ENCODE measurements at places on chromosomes 3 and 15. TPM values are rescaled to one million over a fixed set of nuclear protein-coding genes. Genes with fewer than 3 reads are reported as not detected.

DNA sequence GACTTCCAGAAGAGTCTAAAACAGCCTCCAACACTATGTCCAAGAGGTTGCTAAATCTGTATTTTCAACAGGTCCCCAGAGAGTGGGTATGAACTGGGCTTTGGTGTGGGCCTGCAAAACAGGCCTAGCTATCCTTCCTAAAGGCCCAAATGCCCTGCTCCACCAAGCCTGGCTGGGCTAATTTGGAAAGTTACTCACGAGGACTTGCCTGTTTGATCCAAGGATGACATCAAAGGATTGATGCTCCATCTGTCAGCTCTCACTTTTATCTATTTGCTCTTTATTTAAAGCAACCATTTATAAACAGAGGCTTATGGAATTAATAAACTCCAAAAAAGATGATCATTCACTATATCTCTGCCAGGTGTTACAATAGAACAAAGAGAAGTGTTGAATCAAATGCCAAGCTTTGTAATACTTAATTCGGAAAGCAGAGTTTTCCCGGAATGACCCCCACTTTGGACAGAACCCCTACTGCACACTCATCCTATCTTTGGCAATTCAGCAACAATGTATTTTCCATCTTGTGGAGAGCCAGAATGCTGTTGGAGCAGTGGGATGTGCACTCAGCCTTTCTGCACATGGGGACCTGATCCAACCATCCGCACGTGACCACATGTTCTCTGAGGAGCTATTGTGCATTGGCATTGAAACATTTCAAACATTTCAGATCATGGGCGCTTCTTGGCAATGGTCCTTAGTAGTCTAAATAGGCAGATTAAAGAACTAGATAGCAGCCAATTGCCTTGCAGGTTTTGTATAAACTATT lies 163.3 kb upstream of the THBS1 start:
- peak; percentile 92 for DNase-seq

GRCh38 chr15:94457661-94458060 lies 226.3 kb downstream of the MCTP2 start:
- H3K4me1 ChIP-seq, result no peaks in the 10 kb centered on the region
- H3K36me3 ChIP-seq, result no peaks in the 10 kb centered on the region
- no peak overlapping the region for H3K4me3 ChIP-seq
- no peak for DNase-seq
- H3K27ac ChIP-seq, result no peak overlapping the region
- no peaks in the 10 kb centered on the region for H3K27me3 ChIP-seq

Gene RAB6B
- 5.1 TPM for total RNA-seq

Gene ANKUB1
- 0.56 TPM for total RNA-seq

DNA sequence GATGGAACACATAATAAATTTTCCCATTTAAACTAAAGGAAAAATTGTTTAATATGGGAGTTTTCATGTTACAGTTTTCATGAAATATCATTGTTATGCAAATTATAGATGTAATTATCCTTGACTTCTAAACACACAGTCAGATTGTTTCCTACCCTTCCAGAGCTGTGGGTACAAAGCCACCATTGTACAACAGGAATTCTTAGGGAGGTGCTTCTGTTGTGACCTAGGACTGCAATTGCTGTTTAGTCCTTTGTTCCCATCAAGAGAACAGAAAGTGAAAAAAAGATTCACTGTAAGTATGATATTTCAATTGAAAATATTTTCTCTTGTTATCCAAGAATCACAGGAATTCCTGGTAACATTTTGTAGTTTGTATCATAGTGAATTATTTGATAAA lies 455.3 kb upstream of the NAALADL2 start:
- H3K27me3 ChIP-seq, result no peaks in the 10 kb centered on the region
- H3K4me1 ChIP-seq, result no peaks in the 10 kb centered on the region
- no peak overlapping the region for H3K27ac ChIP-seq
- no peak for DNase-seq

GRCh38 chr15:52440946-52441345 lies 87.7 kb downstream of the MYO5A start:
- no peak for DNase-seq
- no peaks in the 10 kb centered on the region for H3K27me3 ChIP-seq
- no peak overlapping the region for H3K27ac ChIP-seq
- no peaks in the 10 kb centered on the region for H3K36me3 ChIP-seq
- H3K4me1 ChIP-seq, result no peaks in the 10 kb centered on the region

Gene STRIT1
- total RNA-seq, result not detected

Gene PP2D1
- total RNA-seq, result 22.8 TPM

DNA sequence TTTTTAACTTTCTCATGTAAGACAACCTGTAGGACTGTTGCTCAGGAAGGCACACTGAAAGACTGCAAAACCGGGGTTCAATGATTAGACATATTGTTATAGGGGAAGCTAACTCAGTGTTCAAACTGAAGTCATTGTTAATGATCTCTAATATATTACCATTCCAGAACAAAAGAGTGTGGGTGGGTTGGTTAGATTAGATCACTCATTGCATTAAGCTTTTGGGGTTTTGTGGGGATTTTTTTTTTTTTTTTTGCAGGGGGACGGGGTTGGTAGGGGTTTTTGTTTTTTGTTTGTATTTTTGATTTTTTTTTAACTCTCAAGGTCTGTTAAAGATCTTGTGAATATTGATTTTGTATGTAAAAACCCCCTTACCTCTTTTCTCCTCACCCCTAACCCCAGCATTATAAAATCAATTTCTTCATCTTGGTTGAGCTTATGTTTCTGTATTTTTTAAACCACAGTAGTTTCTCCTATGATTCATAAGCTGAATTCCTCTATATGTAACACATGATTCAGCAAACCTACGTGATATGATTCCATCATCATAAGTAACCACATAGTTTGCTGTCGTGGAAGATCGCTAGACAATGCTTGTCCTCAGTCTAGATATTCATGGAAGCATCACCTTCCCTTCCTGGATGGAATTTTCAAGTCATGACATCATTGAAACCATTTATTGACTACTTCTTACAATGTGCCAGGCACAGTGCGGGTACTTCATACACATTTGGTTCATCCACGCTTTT lies 544.1 kb upstream of the MDFIC2 start:
- no peak overlapping the region for H3K4me3 ChIP-seq
- no peaks in the 10 kb centered on the region for H3K4me1 ChIP-seq
- no peak overlapping the region for H3K27ac ChIP-seq
- no peaks in the 10 kb centered on the region for H3K27me3 ChIP-seq
- no peaks in the 10 kb centered on the region for H3K36me3 ChIP-seq

Measured in testis (tissue), 5 donors.